Hematopoietic multipotent progenitor cell (in vitro differentiated cells): ENCODE measurements at places on chromosomes 3 and 15. TPM values are rescaled to one million over a fixed set of nuclear protein-coding genes. Genes with fewer than 3 reads are reported as not detected.

- DNase-seq = no peak
Measured at GRCh38 chr3:128480717-128481437, 12.1 kb downstream of the GATA2 start.

GRCh38 chr3:192275741-192276355 is 451.5 kb downstream of the FGF12 start:
- no peak for DNase-seq

- DNase-seq = no peak
Measured at GRCh38 chr15:41713047-41713446, 52.8 kb downstream of the MGA start.

DNA sequence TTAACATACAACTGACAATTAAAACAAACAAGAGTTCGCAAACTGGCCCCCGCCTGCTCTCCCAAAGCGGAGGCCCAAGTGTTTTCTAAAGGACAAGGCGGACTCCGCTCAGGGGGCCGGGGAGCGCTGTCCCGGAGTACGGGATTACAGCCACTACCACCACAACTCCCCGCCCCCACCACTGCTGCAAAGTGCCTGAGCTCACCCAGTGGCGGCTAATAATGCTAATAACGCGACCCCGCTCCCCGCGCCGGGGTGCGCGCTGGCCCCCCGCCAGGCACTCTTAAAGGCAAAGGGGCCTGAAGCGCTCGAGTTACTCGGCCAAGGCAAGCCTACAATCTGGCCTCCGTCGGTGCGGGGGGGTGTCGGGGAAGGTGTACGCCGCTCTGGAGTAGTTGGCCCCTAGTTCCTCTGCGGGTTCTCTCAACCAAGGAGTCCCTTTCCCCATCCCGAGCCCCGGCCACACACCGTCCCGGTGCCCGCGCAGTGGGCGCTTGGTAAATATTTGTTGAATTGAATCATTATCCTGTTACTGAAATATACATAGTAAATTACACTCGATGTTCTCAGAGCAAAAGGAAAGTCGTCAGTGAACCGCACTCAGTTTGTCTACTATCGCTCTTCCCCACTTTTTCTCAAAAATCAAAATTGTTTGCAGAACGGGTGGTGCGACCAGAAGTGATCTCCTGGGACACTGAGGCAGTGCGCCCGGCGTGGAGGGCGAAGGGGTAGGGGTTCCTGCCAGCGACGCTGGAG is 827 bp downstream of the WNT5A start:
- no peak for DNase-seq

GRCh38 chr15:52876991-52877663 is 87.0 kb upstream of the ONECUT1 start:
- no peak for DNase-seq

DNA sequence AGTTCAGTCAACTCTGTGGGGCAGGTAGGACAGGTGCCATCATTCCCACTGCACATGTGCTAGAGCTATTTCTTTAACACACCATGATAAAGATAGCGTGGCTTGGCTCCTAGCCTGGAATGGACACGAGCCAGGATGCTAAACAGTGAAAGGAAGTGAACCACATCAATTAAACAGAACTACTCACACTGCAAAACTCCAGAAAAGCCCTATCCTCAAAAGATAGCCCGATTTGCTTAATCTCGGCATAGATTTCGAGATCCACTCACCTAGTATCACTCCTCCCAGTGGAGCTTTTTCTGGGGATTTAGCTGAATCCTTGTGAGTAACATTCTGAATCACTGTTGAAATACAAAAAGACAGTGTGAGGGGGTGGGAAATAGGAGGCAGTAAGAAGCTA is 118.0 kb downstream of the ABI3BP start:
- DNase-seq = no peak

DNA sequence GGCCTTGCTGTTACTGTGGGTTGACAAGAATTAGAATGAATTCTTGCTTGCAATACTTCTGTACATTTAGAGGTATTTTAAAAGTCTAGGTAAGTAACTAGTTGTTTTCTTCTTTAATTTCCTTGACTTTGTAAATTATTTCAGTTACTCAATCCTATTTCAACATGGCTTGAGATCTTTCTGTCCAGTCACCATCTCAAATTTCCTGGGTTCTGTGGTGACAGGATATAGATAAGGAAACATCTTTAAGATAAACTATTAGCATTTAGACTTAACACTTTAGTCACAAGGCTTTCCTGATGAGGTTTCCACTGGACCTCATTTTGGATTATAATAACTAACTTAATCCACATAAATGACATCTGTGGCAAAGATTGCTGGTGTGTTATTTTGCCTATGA is 195.9 kb upstream of the DPH6 start:
- DNase-seq = no peak

GRCh38 chr15:69357773-69358771 is 56.1 kb upstream of the KIF23 start:
- DNase-seq = no peak

- DNase-seq = no peak
Measured at GRCh38 chr15:31271711-31272557, 54.7 kb upstream of the KLF13 start.

DNA sequence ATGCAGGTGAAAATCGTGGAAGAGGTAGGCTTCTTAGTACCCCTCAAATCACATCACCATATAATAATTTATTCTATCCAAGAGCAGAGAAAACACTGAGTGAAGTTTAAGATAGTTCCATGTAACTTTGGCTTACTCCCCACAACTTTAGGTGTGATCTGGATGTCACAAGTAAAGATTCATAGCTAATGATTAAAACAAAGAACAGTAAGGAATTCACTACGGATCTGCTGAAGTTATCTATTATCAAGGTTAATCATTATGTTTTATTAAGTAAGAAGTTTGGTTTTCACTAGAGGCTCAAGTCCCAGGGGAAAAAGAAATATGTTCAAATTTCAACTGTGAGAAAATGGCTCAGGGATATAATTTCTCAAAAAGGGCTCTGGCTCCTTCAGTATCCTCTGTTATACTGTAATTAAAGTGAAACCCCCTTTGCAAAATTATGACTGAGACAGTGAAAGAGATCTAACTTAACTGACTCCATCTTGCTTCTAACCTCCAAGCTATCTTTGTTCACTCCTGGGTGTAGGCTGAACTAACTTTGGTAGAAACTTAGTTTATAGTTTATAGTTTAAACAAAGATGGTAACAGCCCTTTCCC is 17.1 kb downstream of the CD80 start:
- no peak for DNase-seq

GRCh38 chr3:67737906-67738865 is 83.8 kb upstream of the SUCLG2 start:
- DNase-seq = no peak

DNA sequence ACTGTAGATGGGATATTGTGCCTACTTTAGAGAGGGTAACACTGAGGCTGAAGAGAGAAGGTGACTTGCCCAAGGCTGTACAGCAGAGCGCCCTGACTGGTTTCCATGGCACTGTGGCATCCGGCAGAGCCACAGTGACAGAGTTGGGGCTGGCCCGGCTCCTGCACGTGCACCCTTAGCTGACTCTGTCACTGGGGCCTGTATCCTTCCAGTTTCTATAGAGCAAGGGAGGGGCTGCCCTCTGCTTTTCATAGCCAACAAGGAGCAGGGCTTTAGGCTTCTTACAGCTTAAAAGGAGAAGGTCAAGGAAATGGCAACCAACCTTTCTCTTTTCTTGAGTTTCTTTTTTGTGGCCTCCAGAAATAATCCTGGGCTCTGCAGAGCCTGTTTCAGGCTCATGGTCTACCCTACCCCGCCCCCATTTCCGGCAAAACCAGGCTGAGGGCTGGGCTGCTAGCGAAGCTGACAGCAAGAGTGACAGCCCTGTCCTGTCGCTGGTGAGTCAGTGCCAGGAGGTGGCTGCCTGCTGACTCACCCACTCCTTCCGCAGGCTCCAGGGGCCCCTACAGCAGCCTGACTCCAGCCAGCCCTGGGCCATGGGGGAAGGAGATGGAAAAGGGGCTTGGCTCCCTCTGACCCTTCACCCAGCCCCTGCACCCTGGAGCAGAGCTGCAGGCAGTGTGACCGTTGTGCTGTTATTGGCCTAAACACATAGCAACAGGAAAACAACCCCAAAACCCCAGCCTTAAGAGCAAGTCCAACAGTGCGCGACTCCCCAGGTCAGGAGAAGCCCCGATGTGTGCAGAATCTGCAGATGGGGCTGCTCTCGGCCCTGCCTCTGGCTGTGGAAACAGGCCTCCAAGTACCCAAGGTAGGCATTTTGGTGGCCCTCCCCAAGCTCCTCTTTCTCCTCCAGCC is 29.8 kb downstream of the SLC6A6 start:
- DNase-seq = peak; percentile 73

DNA sequence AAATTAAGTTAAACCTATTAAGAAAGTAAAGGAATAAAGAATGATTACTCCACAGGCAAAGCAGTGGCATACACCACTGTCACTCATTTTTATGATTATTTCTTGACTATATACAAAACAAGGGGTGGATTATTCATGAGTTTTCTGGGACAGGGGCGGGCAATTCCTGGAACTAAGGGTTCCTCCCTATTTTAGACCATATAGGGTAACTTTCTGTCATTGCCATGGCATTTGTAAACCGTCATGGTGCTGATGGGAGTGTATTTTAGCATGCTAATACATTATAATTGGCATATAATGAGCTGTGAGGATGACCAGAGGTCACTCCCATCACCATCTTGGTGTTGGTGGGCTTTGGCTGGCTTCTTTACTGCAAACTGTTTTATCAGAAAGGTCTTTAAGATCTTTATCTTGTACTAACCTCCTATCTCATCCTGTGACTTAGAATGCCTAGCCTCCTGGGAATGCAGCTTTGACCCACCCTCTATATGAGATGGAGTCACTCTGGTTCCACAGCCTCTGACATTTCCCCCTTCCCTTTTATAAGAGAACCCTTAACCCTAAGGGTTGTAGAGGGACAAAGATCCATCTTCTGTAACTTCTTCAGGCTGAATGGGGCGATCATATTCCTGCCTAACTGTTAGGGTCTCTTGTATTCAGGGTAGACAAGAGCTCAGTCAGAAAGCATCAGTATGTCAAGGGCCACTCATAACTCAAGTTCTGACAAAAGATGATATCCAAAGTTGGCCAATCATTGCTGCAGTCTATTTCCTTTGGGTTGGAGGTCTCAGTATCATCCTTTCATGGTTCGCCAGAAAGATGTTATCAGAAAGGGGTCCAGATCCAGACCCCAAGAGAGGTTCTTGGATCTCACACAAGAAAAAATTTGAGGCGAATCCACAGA is 79.5 kb upstream of the LIPC start:
- no peak for DNase-seq

DNA sequence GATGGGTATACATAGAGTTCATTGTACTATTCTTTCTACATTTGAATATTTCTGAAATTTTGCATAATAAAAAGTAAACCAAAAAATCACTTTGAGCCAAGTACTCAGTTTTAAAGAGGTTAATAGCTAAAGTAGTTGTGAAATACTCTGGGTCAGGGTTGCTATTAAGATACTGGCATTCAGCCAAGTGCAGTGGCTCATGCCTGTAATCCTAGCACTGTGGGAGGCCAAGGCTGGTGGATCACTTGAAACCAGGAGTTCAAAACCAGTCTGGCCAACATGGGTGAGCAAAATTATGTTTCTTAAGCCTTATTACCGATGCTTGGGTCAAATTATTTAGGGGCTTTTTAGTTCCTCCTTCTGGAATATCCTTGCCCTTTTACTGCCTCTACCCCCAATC is 122.0 kb upstream of the MELTF start:
- DNase-seq = no peak

DNA sequence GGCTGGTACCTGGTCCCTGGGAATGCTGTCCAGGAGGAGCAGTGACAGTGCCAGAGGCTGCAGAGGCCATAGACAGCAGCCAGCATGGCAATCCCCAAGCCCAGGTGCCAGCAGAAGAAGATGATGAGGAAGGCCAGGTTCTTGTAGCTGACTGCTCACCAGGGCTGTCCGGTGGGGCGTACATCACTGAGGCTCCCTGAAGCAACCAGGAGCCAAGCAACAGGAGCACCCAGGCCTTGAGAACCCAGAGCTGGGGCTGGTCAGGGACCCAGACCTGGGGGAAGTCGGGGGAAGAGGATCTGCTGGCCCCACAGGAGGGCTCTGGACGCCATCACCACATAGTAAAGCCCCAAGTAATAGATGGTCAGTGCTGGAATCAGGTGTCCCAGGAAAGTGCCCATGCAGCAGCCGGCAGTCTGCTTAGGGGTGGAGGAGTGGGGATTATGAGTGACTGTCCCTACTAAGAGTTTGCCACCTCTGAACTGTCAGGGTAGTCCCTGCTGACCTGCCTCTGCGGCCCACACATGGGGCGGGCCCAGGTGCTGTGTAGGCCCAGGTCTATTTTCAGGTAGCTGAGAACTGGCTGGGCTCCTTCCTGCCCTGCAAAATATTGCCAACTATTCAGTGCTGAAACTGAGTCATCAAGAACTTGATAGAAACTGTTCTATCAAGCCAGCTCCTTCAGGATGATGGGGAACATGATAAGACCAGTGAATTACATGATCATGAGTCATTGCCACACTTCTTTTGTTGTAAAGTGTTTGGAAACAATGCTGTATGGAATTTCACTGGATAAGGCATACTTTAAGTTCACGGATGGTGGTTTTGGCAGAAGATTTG is 68.7 kb downstream of the CHRD start:
- no peak for DNase-seq

GRCh38 chr3:105700575-105700974 is 168.2 kb downstream of the CBLB start:
- no peak for DNase-seq

DNA sequence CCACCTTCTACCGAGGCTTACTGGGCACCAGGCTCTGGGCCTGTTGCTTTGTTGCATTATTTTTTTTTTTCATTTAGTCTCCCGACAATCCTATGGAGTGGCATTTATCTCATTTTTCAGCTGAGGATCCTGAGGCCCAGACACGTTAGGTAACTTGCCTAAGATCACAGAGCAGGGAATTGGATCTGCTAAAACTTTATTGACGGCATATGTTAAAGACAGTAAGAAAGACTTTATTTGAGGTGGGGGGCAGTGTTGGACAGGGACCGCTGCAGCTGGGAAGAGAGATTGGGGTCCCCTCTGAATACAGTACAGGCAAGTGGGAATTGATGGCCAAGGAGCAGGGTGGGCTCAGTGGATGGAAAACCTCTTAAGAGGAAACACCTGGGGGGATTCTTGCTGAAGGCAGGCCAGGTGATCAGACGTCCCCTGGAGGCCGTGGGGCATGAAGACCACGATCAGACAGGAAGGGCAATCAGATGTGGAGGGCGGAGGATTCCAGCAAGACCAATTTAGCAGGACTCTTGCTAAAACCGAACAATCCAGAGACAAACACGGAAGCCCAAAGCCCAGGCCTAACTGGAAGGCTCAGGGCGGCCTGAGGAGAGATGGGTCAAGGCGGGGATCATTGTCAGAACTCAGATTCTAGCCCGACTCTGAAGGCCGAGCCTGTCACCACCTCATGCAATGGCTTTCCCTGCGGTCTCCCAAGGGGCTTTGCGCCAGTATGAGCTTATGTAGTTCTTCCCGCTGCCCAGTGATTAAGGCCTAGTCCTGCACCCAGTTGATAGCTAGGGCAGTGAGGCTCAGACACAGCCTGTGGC is 53.7 kb downstream of the RGMA start:
- no peak for DNase-seq

- no peak for DNase-seq
Measured at GRCh38 chr3:71156062-71156665, 427.4 kb downstream of the FOXP1 start.

The UROC1 gene
- under 0.01 TPM for total RNA-seq

The CLSTN2 gene
- under 0.01 TPM for total RNA-seq

The SCAANT1 gene
- not detected for total RNA-seq

The IRAK2 gene
- 4.8 TPM for total RNA-seq

The MKRN2OS gene
- total RNA-seq = not detected

The BCL2A1 gene
- 9.7 TPM for total RNA-seq

The CD200R1 gene
- total RNA-seq = 0.54 TPM

The TOPAZ1 gene
- not detected for total RNA-seq

The LEKR1 gene
- 1.1 TPM for total RNA-seq

The CCR1 gene
- total RNA-seq = 1.3 TPM

The LTK gene
- 1.6 TPM for total RNA-seq
